Activated T-helper 1 cell treated with Interleukin-2 at 50 U/mL for 16 hours (primary cell): ENCODE measurements at places on chromosomes 1 and 21.
A peak's percentile ranks its signal among the peaks of the same experiment; 100 is the strongest.

DNA sequence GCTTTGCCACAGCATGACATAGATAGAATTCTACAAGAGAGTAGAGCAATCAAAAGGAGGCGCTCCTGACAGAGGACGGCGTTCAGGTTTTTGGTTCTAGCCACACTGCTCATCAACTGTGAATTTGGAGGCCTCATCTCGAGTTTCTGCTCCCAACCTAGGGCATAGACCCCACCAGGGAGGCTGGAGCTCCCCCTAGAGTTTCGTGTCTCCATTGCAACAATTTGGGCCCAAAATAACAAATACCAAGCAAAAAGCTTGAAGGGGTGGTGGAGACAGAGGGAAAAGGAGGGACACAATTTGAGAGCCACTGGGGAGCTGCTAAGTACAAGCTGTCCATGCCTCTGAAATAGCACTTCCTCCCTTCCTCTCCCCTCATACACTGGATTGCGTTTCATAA is 297.0 kb downstream of the GPATCH2 start:
- DNase-seq: no peak

- no peak for DNase-seq
Measured at GRCh38 chr1:236393681-236394481, at the start of gene EDARADD. Gene EDARADD, plus strand, starts transcription at chr1:236394286. Its CDS starts 159 bp downstream, at chr1:236394445.

DNA sequence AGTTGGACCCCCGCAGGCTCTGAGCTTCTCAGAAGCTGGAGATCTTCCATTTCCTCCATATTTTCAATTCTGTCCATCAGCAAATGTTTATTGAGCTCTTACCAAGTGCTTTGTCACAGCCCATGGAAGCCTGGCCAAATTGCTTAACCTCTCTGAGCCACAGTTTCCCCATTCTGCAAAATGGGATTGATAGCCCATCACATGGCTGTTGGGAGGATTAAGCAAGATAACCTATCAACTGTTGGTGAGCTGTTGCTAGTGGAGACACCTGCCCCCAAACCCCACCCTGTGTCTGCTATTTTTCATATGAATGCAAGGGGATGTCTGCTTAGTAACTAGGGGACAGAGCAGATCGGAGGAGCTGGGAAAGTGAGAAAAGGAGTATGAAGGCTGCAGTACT is 38.3 kb downstream of the CD34 start:
- DNase-seq: no peak

GRCh38 chr1:179143322-179143721 is 61.5 kb downstream of the TOR3A start:
- DNase-seq: no peak

GRCh38 chr21:41010101-41010435 is 157.9 kb upstream of the BACE2 start:
- DNase-seq: no peak

DNA sequence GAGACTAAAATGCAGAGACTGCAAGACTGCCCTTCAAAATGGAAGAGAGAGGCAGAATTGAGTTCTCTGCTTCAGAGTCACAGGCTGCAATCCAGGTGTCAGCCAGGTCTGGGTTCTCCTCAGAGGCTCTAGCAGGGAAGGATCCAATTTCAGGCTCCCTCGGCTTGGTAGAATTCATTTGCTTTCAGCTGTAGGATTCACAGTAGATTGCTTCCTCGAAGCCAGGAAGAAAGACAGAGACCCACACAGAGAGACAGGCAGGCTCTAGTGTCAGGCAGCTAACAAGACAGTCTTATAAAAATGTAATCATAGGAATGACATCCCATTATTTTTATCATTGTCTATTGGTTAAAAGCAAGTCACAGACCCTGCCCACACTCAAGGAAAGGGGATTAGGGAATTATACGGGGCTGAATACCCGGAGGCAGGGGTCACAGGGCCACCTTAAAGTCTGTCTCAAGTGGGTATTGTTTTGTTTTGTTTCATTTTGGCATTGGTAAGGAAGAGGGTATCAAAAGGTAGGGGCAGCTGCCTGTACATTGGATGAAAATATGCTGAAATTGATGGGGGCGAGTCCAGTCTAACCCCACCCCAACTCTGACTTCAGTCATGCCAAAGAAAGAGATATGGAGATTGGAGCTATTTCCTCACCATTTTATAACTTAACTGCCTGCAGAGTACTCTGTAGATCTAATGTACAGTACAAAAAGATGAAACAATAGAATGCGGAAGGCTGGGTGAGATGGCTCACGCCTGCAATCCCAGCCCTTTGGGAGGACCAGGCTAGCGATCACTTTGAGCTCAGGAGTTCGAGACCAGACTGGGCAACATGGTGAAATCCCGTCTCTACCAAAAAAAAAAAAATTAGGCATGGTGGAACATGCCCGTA is 9.5 kb upstream of the TBCE start:
- no peak for DNase-seq

GRCh38 chr1:33494929-33495328 is 22.5 kb downstream of the ZSCAN20 start:
- DNase-seq: no peak

DNA sequence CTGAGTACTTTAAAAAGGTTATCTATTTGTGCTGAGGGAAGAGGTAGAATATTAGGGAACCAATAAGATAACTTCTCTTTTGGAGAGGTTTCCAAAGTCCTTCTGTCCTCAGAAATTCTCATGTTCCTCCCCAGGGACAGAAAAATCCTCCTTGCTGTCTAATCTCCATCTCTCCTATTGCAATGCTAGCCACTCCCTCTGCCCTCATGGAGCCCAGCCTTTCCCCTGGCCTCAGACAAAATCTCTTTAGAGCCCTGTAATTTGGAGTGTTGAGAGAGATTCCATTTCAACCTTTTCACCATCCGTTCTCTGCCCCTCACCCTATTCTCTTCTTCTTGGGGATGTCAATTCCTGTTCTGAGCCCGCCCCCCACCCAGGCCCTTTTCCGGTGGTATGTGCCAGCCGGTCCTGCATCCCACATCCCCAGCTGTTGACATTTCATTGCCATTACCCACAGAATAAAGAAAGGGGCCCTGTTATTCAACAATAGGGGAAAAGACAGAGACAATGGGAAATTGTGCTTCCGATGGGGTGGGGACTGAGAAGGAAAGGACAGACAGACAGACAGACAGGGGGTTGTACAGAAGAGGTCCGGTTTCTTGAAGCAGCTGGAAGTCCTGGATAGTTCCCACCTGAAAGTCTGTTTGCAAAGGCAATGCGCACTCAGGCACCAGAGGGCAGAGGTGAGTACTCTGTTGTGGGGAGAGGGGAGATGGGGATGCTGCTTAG is at the start of gene HAPLN2:
HAPLN2 (plus strand) TSS at position 563 of the 729 bp plus-strand sequence. CDS start 4,076 bp downstream, outside the sequence.
- no peak for DNase-seq

DNA sequence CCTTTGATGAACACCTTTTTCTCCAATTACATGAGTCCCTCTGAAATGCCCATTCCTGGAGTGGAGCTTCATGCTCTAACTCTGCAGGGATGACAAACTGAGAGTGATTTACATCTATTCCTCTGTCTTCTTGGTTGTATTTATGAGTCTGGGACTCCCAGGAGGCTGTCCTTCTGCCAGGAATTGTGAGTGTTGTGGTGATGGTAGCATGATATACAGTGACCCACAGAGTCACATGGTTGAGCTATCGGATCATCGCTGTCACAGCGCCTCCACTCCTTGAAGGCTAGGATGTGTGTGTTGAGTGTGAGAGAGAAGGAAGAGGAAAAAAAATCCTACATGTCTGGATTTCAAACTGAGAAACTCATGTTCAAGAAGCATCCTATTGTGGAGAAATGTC is 163.4 kb upstream of the CACNA1E start:
- DNase-seq: no peak

DNA sequence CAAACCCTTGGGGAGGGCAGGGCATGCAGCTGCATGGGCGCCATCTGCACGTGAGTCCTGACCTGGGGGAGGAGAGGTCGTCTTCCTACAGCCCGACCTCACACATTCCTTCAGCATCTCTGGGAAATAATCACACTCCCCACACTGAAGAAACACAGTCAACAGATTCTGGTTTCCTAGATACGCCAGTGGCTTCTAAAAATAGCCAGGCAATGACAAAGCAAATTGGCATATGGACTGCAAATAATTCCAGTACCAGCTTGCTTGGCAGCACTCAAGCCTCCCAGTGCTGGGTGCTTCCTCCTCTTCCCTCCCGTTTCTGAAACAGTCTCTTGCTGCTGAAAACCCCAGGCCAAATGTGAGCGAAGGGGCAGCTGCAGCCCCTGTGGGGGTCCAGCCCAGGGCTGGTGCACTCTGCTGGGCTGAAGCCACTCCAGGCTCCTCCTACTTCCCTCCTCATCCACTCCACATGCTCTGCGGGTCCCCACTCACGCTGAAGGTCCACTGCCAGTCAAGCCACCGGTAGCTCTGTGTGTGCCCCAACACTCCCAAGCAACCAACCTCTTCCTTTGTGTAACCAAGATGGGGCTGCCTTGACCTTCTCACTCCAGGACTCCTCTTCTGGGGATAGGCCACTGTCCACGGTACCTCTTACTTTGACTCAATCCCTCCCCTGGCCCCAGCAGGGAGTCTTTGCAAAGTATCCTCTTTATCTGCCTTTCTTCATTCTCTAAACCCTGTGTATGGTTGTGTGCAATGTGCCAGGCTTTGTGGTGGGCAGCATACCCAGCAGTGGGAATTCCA is 69.0 kb downstream of the KCND3 start:
- DNase-seq: no peak

DNA sequence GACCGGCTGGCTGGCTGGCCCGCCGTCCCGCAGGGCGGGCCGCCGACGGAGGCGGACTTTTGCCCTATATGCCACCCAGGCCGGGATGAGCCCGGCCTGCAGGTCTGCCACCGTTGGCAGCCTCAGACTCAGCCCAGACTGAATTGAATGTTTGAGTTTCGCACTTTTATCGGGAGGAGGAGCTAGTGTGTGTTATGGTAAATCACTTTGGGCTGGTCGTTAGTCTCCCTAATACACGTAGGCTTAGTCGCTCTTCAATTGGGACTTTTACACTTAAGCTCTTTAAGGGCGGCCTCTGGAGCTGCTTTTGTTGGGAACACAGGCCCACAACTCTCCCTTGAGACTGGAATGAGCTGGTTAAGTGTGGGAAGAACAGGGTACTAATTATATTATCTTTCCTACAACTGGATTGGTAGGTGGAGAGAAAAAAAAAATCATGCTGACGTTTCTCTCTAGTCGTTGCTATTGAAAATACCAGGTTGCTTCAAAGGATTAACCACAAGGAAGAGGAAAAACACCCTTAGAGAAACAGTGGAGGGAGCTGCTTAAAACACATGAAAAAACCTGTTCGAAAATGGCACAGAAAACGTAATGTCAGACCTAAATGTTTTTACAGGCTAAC is 1.4 kb upstream of the IRF2BP2 start:
- peak; percentile 50 for DNase-seq

DNA sequence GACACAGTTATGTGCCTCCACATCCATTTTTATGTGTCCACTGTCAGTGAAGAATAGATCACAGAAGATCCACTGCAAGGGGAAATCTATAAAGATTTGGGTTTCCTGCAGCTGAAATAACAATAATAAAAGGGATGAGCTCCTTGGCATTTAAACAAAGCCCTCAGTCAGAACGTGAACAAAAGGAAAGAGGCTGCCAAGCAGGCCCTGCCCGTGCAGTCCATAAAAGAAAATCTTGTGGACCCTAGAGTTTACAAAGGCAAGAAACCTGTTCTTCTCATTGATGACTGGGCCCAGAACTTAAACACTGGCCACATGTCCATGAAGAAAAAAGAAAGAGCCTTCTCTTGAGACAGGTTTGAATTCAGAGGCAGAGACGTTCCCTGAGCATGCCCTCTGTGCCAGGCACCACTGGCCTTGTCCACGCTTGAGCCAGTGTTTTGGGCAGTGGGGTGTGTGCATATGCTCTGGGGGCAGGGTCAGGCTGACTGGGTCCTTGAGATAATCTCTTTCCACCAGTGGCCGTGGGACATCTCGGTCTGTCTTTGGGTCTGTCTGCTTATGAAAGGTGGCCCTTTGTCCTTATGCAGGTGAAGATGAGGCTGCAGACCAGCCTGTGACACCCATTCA is 142.7 kb downstream of the HIVEP3 start:
- DNase-seq: no peak

DNA sequence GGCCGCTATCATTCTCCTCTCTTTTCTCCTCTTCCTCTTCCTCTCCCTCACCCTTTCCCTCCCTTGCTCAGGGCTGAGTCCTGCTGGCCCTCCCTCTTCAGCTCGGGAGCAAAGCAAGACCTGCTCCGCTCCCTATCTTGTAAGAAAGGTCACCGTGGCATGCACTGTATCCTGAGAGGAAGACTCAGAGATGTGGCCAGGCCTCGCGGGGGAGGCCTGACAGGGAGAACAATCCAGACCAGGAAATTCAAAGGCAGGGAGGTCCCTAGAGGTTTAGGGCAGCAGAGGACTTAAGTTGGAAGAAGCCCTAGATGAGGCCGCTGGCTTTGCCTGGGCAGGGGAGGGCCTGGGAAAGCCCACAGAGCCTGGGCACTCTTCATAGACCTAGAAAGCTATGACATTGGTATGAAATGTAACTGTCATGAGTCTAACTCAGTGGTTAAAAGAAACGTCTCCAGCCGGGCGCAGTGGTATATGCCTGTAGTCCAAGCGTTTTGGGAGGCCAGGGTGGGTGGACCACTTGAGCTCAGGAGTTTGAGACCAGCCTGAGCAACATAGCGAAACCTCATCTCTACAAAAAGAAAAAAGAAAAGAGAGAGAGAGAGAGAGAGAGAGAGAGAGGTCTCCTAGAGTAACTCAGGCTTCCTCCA is 14.6 kb upstream of the PTAFR start:
- DNase-seq: no peak

DNA sequence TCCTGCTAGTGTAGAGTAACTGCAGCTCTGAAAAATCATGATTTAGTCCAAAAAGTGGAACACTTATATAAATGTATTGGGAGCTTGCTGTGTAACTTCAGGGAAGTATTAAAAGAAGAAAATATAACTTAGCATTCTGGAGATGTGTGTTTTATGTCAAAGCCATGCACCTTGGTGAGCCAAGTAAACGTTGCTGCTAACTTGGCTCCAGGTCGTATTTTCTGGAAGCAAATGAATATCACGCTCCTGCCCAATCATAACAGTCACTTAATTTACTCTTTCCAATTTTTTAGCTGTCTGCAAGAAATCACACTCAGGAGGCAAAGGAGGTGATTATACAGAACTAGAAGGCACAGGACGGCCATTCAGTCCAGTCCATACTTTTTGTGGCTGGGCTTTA is 61.1 kb downstream of the DOP1B start:
- DNase-seq: no peak

DNA sequence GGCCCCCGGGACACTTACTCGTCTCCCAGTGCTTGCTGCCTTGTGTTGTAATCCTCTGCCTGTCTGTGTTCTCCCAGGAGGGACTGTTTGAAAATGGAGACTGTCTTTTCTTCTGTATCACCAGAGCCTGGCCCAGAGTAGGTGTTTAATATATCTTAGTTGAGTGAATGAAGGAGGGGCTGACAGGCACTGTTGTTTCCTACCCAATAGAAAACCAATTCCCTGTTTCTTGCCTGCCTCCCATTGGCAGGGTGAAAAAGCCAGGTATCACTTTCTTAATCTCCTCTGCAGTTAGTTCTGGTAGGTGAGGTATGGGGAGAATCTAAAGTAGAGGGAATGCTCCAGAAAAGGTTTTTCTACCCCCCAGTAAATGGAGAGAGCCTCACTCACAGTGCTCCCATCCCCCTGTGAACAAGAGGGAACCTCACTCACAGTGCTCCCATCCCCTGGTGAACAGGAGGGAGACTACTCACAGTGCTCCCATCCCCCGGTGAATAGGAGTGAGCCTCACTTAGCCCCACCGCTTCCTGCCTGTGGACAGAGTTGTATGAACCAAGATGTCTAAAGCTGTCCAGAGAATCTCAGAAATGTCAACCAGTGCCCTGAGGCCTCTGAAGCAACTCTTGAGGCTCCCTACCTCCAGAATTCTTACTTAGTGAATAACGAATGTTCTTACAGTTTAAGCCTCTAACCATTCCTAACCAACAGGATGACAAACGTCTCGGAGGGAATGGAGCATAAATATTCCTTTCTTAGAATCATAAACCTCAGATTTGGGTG is at the start of gene GJA5:
GJA5 (minus strand) TSS at position 122 of the 780 bp plus-strand sequence. CDS start 1,364 bp downstream, outside the sequence.
- no peak for DNase-seq

GRCh38 chr1:98119796-98120195 is 199.0 kb upstream of the DPYD start:
- DNase-seq: no peak
